ENCODE measurements at places on chromosomes 11 and 22. TPM values are rescaled to one million over a fixed set of nuclear protein-coding genes. Genes with fewer than 3 reads are reported as not detected.
A peak's percentile ranks its signal among the peaks of the same experiment; 100 is the strongest.

MS4A3 gene
- total RNA-seq: not detected

P2RX6 gene
- 1.4 TPM for total RNA-seq

RIBC2 gene
- 0.63 TPM for total RNA-seq

PHOX2A gene
- total RNA-seq: not detected

LIMK2 gene
- 32.3 TPM for total RNA-seq

CEP126 gene
- 1.4 TPM for total RNA-seq

ANO5 gene
- total RNA-seq: not detected

PELI3 gene
- 6.9 TPM for total RNA-seq

GGTLC3 gene
- total RNA-seq: not detected

C11orf21 gene
- not detected for total RNA-seq

GRCh38 chr11:88164320-88164719, 10.9 kb downstream of the RAB38 start:
- H3K27ac ChIP-seq: no peak overlapping the region
- H3K36me3 ChIP-seq: no peaks in the 10 kb centered on the region
- H3K4me1 ChIP-seq: no peaks in the 10 kb centered on the region
- DNase-seq: no peak

- H3K36me3 ChIP-seq: no peaks in the 10 kb centered on the region
- no peaks in the 10 kb centered on the region for H3K27me3 ChIP-seq
- no peak overlapping the region for H3K4me3 ChIP-seq
- H3K4me1 ChIP-seq: peaks cover 23% of the 10 kb centered on the region
- DNase-seq: no peak
- H3K27ac ChIP-seq: no peak overlapping the region
Observed at GRCh38 chr11:105108247-105108646, 31.3 kb downstream of the CARD18 start.

DNA sequence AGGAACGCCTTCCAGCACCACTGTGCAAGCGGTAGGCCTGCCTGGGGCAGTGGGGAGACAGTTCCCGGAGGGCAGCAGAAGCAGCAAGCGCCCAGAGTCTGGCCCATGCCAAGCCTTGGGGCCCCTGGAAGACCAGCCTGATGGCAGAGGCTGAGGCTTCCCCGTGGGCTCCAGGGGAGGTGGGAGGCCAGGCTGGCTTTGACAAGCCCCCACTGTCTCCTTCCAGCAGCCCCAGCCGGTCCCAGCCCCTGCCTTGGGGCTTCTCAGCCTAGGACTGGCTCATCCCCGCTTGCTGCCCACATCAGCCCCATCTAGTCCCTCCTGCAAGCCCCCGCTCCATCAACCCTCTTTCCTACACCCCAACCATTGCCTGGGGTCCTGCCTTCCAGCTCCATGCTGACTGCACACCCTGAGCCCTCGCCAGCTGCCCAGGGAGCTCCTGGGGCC, 46.7 kb downstream of the IGF2 start:
- H3K4me3 ChIP-seq: no peak overlapping the region
- no peak overlapping the region for H3K27ac ChIP-seq

DNA sequence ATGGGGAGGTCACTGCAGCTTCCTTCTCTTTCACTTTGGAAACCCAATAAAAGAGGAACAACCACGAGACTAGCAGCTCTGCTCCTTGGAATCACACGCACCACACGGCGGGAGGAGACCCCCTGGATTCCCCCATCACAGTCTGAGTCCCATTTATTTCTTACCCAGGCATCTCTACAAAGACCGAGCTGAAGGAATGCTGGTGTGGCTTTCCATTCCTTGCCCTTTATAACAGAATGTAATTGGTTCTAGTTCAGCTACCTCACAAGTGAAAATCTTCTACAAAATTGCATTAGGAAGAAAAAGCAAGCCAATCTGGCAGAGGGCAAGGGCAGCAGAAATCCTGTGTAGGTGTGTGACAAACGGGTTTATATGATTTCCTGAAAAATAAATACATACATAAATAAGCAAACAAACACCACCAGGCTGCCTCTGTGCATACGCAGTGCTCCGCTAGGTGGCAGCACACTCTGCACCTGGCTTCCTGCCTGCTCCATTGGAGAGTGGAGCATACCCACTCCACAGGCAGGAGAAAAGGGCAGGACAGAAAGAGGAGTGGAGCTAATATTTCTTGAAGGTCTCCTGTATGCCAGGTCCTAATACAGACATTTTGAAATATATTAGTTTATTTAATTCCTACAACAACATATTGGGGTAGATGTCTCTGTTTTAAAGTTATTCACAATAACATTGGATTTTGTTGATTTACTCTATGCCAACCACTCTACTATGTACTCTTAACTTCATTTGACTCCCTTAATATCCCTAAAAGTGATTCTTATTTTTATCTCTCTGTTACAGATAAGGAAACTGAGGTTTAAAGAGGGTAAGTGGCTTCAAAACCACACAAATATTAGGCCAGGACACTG, 673.1 kb downstream of the KCNA4 start:
- H3K27me3 ChIP-seq: peaks cover 7% of the 10 kb centered on the region
- DNase-seq: peak; percentile 43
- H3K4me1 ChIP-seq: peaks cover 21% of the 10 kb centered on the region
- peak overlapping the region; percentile 74 for H3K4me3 ChIP-seq
- H3K36me3 ChIP-seq: no peaks in the 10 kb centered on the region
- no peak overlapping the region for H3K27ac ChIP-seq

GRCh38 chr22:36946421-36947158, 33.2 kb downstream of the CSF2RB start:
- no peak overlapping the region for H3K27ac ChIP-seq
- H3K4me3 ChIP-seq: no peak overlapping the region
- H3K27me3 ChIP-seq: peaks cover 37% of the 10 kb centered on the region
- no peak for DNase-seq
- H3K4me1 ChIP-seq: peaks cover 9% of the 10 kb centered on the region

GRCh38 chr11:8934742-8935488, 2.2 kb upstream of the C11orf16 start:
- peaks cover 15% of the 10 kb centered on the region for H3K4me1 ChIP-seq
- H3K36me3 ChIP-seq: no peaks in the 10 kb centered on the region
- peak; percentile 62 for DNase-seq
- peak overlapping the region; percentile 49 for H3K27ac ChIP-seq
- H3K4me3 ChIP-seq: peak overlapping the region; percentile 54

DNA sequence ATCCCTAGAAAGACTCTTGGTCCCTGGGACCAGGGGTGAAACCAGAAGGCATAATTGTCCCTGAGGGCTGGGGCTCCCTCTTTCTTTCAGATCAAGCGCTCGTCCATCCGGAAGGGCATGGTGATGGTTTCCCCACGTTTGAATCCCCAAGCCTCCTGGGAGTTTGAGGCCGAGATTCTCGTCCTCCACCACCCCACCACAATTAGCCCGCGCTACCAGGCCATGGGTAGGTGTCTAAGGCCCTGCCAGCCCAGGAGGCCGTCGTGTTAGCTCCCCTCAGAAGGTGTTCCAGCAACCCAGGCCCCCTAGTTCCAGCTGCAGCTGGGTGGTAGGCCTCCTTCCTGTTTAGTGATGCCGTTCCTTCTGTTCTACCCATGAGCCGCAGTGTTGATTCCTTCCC, 21.4 kb downstream of the GTPBP1 start:
- H3K36me3 ChIP-seq: peaks cover 22% of the 10 kb centered on the region
- H3K27ac ChIP-seq: no peak overlapping the region
- H3K4me3 ChIP-seq: no peak overlapping the region
- H3K4me1 ChIP-seq: peaks cover 6% of the 10 kb centered on the region

DNA sequence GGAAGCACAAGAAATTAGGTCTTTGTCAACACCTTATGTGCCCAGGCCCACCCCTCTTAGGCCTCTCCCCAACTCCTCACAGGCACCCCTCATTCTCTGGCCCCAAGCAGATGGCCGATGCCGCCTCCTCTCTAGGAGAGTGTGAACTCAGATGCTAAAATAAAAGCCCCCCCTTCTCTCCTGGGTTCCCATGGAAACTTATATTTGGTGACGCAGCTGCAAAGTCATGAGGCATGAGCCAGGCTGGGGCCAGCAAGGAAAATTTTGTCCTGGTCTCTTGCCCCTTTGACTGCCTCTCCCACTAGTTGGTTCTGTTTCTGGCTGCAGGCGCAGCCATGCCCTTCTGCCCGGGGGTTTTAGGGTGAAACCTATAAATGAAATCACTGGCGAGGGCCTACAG, 11.8 kb downstream of the RCOR2 start:
- peaks cover 3% of the 10 kb centered on the region for H3K27me3 ChIP-seq
- DNase-seq: no peak
- H3K4me3 ChIP-seq: no peak overlapping the region
- no peaks in the 10 kb centered on the region for H3K4me1 ChIP-seq

DNA sequence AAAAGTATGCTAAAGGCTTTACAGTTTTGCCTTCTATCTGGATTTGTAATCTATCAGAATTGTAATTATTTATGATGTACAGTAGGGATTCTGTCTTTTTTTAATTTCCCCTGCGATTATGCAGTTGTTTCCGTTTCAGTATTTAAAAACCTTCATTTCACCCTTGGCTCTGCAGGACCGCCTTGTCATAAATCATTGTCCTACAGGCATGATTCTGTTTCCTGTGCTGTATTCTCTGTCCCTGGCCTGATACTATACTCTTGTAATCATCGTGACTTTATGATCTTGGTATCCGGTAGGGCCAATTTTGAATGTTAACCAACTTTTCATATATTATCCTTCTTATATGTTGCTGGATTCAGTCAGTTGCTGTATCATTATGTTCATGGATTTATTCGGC, 151.7 kb downstream of the ATXN10 start:
- H3K4me3 ChIP-seq: no peak overlapping the region
- DNase-seq: no peak
- H3K27me3 ChIP-seq: no peaks in the 10 kb centered on the region
- H3K4me1 ChIP-seq: peaks cover 21% of the 10 kb centered on the region

GRCh38 chr11:115378557-115378956, 125.7 kb downstream of the CADM1 start:
- no peak overlapping the region for H3K4me3 ChIP-seq
- no peaks in the 10 kb centered on the region for H3K36me3 ChIP-seq
- no peaks in the 10 kb centered on the region for H3K4me1 ChIP-seq
- no peaks in the 10 kb centered on the region for H3K27me3 ChIP-seq
- no peak overlapping the region for H3K27ac ChIP-seq

GRCh38 chr11:11622772-11623171, 967 bp upstream of the GALNT18 start:
- H3K36me3 ChIP-seq: no peaks in the 10 kb centered on the region
- DNase-seq: no peak
- no peak overlapping the region for H3K4me3 ChIP-seq
- peaks cover 9% of the 10 kb centered on the region for H3K4me1 ChIP-seq
- no peak overlapping the region for H3K27ac ChIP-seq
- H3K27me3 ChIP-seq: peaks cover 42% of the 10 kb centered on the region

- peak overlapping the region; percentile 99 for H3K27ac ChIP-seq
- no peaks in the 10 kb centered on the region for H3K27me3 ChIP-seq
- peaks cover 81% of the 10 kb centered on the region for H3K4me1 ChIP-seq
- DNase-seq: peak; percentile 45
- peak overlapping the region; percentile 43 for H3K4me3 ChIP-seq
Observed at GRCh38 chr11:7969756-7970646, 4.8 kb upstream of the NLRP10 start.

DNA sequence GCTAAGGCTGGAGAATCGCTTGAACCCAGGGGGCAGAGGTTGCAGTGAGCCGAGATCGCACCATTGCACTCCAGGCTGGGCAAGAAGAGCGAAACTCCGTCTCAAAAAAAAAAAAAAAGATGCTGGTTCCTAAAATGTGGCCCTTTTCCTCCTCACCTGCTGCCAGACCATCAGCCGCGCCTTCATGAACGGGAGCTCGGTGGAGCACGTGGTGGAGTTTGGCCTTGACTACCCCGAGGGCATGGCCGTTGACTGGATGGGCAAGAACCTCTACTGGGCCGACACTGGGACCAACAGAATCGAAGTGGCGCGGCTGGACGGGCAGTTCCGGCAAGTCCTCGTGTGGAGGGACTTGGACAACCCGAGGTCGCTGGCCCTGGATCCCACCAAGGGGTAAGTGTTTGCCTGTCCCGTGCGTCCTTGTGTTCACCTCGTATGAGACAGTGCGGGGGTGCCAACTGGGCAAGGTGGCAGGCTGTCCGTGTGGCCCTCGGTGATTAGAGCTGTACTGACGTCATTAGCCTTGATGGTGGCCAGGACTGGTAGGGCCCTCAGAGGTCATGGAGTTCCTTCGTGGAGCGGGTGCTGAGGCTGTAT, 50.7 kb upstream of the PPP6R3 start:
- H3K27ac ChIP-seq: no peak overlapping the region
- no peak for DNase-seq
- H3K36me3 ChIP-seq: no peaks in the 10 kb centered on the region

DNA sequence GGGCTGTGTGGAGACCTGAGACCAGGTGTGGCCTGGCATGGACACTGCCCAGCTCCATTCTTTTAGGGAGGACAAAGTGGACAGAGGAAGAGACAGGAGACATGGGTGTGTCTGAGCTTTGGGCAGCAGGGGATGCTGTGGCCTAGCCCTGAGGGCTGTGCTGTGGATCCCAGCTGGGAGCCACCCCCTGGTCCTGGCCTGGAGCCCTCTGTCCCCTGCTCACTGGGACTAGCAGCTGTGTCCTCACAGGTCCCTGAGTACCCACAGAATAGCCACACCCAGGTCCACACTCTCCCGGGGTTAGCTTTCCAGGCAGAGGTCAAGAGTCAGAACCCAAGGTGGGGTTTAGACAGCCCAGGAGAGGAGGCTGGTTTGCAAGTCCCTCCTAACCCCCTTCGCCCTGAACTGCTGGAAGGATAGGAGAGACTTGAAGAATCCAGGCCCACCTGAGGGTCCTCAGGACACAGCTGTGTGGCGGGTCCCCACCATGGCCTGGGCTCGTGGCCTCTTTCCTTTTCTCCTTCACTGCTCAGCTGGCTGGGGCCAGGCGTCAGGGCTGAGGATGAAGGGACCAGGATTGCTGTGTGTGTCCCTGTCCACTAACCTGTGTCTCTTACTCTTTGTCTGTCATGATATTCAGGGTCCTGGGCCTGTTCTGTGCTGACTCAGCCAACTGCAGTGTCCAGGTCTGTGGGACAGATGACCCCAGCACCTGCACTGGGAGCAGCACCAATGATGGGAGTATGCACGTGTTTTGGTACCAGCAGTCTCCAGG, 78.5 kb upstream of the VPREB1 start:
- no peak overlapping the region for H3K27ac ChIP-seq
- no peak overlapping the region for H3K4me3 ChIP-seq
- H3K36me3 ChIP-seq: no peaks in the 10 kb centered on the region
- DNase-seq: no peak
- 0 out of 2 replicates have a peak, but pooled peaks cover 4% of the 10 kb centered on the region for H3K4me1 ChIP-seq

DNA sequence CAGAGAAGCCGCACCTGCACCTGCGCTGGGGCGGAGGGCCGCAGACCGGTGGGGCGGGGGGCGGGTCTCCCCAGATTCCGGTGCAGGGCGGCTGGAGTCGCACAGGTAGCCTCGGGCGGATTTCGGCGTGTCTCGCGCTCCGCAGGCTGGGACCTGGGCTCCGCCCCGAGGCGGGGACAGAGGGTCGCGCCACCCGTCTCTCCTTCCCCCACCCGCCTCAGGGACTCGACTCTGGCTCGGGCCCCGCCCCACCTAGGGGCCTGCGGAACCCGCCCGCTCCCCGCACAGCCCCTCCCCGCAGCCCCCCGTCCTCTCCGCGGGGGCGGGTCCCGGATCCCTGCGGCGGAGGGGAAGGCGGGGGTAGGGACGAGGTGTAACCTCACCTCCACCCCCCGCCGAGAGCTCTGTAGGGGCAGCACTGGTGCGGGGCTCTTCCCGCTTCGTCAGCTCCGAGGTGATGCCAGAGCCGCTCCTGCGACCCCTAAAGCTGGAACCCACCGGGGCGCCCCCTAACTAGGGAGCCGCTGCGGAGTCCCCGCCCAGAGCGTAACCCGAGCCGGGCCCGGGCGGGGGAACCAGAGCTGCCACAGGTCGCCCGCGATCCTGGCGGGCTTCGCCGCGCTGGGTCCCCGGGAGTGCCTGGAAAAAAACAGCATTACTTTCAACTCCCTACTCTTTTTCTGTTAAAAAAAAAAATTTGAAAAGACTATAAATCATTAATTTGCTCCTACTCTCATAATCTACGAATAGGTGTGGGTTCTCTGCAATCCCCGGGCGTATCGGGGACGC, at the start of gene SLC29A2:
Gene SLC29A2 (minus strand): TSS at position 134 of the 789 bp plus-strand sequence. CDS start 169 bp downstream, outside the sequence.
- H3K36me3 ChIP-seq: no peaks in the 10 kb centered on the region
- H3K4me3 ChIP-seq: 0 out of 2 replicates have a peak within 1 kb of the TSS, but pooled peaks have one; percentile 9
- H3K4me1 ChIP-seq: peaks cover 15% of the 10 kb centered on the region
- H3K27ac ChIP-seq: no peak within 1 kb of the TSS
- no peak for DNase-seq

Data from HFFc6 (cell line).